ENCODE measurements at places on chromosomes 3 and 15.

- peak; percentile 19 for DNase-seq
Measured at GRCh38 chr3:107910713-107911259, 180.0 kb downstream of the CD47 start.

- no peak for DNase-seq
Measured at GRCh38 chr15:25185156-25185710, 230.4 kb downstream of the SNRPN start.

- DNase-seq = no peak
Measured at GRCh38 chr3:18572809-18573208, 147.7 kb upstream of the SATB1 start.

GRCh38 chr15:84924077-84924731 lies 39.7 kb downstream of the SLC28A1 start:
- DNase-seq = no peak

DNA sequence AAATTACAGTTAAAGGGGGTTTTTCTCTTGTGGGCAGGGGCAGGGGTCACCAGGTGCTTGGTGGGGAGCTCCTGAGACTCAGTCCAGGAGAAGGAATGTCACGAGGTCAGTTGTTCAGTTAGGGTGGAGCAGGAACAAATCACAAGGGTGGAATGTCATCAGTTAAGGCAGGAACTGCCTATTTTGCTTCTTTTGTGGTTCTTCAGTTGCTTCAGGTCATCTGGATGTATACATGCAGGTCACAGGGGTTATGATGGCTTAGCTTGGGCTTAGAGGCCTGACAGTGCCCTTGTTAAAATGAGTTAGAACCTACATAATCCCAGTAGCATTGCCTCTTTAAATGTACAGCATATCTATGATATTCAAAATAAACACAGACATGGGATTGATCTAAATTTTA lies 120.2 kb upstream of the CHD2 start:
- no peak for DNase-seq

DNA sequence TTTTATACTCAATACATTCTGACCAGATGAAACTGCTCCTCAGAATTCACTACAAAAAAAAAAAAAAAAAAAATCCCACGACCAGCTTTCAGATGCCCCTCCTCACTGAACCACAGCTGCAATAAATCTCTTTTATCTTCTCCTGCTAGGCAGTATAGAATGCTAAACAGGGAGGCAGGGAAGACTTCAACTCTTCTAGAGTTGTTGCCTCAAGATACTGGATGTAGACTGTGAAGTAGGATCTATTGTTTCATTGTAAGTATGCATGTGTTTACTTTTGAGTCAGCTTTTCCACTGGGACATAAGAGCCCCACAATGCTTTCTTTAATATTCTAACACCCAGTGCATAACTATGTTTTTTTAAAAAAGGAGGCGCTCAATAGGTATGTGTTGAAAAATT lies 401.4 kb downstream of the TBL1XR1 start:
- DNase-seq = no peak

DNA sequence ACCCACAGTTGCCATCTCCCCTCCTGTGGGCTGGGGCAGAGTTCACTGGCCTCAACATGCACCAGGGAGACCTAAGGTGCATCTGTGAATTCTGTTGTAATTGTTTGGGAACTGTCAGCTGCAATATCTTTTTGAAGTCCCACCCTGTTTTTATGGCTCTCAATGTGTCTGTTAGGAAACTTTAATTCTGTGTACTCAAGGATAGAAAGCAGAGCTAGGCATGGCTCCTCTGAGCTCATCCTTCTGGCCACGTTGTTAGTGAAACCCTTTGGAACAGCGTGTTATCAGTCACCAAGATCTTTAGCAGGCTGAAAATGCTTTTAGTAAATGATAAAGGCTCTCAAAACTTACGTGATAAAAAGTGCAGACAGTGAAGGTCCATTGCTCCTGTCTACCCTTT lies 33.6 kb upstream of the MTMR10 start:
- no peak for DNase-seq

DNA sequence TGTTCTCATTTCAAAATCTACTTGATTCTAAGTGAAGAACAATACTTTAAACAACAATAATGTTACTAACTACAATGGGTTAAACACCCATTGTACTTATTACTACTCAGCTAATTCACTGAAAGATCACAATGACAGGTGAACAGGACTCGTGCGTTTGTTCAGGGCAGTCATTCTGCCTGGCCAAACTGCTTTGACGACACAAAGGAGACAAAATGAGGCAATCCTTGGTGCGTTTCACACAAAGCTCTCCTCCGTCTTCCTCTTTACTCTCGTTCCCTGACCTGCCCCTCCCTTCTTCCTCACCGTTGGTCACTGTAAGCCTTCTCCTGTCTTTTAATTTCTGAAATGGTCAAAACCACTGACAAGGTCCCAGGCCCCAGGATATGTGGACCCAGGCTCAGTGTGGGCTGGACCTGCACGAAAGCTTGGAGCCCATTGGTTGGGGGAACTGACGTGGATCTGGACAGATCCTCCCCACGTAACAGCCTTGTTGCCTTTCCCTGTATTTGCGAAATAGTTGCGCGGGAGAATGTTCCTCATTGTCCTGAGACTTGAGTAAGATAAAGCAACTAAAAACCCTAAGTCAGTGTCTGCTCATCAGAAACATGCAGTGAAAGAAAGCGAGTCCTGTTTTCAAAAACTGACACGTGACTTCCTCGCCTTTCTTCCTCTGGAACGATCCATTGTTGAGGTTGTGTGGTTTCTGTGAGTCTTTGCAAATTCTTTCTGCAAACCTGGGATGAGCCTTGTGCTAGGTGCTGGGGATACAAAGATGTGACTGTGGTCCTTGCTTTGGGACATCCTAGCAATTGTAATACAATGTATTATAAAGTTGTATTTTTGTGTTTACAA lies 147.1 kb upstream of the RGMA start:
- no peak for DNase-seq

DNA sequence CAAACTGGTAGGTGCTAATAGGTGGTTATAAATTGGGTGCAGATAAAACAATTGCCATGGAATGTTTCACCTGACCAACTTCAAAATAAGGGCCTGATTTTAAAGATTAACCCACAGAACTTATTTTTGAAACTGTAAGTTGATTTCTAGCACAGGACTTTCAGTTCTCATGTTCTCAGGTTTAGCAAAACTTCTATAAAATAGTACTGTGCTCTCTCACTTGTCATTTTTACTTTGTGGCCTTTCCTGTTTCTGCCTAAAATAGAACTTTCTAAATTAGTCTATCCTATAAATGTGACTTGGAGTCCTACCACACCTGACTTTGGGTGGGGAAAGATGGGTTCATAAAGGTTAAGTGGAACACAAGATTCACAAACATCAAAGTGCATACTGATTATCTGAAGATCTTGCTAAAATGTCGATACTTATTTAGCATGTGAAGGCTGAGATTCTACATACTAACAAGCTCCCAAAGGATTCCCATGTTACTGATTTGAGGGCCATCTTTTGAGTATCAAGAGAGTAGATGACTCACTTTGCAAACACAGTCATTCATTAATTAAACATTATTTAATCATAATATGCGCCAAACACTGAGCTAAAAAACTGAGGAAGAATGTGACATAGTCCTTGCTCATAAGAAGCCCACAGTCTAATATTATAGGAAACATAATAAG lies 38.6 kb downstream of the BTLA start:
- no peak for DNase-seq

DNA sequence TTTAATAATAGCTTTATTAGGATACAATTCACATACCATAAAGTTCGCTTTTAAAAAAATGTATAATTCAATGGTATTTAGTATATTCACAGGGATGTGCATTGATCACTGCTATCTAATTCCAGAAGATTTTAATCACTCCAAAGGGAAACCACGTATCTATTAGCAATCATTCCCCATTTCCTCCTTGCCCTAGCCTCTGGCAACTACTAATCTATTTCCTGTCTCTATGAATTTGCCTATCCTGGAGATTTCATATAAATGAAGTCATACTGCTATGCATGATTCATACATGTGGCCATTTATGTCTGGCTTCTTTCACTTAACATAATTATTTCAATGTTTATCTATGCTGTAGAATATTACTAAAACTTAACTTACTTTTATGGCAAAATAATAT lies 32.0 kb upstream of the CASR start:
- no peak for DNase-seq

DNA sequence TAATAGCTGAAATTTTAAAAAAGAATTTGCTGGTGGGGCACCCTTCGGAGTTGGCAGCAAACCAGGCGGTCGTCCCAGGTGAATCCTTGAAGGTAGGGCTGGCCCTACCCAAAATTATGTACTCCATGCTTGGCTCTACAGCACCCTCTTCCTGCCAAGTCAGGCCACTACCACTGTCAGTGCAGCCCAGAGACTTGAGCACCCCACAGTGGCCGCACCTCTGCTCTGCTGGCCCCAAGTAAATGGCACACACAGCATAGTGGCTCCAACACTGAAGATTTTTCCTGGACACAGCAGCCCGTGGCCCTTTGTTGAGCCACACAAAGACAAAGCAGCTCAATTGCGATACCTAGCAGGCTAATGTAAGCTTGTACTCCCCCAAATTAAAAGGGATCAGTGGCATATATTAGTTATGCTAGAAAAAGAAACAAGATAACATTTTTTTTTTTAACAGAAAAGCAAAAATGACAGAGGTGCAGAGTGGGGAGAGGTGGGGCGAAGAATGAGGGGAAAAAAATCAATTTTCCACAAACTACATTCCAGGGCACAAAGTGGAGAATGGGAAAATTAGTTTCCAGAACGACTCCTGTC lies 250.5 kb downstream of the UACA start:
- DNase-seq = peak; percentile 49

DNA sequence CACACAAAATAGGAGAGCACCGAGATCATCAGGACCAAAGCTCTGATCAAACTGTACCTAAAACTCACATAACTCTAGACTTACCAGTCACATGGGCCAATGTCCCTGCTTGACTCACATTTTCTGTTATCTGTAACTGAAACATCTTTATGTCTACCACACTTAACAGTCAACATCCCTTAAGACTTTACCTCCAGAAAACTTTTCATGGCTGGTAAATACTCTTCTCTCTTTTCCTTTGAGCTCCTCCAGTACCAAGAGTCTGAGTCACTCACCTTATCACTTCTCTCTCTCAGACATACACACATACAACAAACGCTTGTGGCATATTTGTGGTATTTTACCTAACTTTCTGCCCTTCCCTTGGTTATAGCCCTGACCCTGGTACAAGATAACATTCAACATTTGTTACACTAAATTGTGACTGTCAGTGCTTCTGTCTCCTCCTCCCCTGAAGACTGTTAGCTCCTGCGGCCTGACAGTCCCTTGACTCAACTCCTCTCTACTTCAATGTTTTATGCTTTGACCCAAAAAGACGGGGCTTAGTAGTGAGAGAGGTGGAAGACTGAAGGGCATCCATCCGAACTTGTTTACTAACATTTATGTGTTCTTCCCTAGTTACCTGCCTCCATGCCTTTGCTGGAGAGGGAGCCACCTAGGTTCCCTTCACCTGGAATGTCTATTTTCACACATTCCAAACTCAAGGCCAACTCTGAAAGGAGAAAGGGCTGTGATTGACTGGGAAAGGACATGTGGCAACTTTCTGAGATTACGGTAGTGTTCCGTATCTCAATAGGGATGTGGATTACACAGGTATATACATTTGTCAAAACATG lies 3.7 kb upstream of the EFHB start:
- no peak for DNase-seq

GRCh38 chr3:187942658-187943241 lies 197.5 kb upstream of the BCL6 start:
- no peak for DNase-seq

- no peak for DNase-seq
Measured at GRCh38 chr3:46070595-46071093, 43.4 kb upstream of the XCR1 start.

- DNase-seq = peak; percentile 19
Measured at GRCh38 chr15:38440353-38441129, 13.4 kb upstream of the FAM98B start.

- DNase-seq = no peak
Measured at GRCh38 chr3:105243076-105243475, 123.6 kb upstream of the ALCAM start.

DNA sequence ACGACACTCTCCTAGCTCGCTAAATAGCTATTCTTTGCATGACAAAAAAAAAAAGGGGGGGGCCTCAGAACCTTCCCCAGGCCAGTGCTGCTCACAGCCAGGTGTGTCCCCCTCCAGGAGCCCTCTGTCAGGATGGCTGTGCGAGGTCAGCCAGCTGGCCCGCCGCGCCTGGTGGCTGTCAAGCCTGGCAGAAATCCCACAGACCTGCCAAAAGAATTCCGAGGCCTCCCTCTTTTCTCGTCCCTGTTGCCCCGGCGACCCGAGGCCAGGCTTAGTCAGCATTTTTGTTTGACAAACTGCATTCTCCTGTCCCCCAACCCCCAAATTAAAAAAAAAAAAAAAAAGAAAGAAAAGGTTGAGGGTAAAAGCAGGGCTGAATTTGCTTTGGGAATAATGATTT lies 61.9 kb downstream of the TM4SF4 start:
- DNase-seq = no peak

GRCh38 chr3:89533275-89533674 lies 425.9 kb downstream of the EPHA3 start:
- DNase-seq = no peak

GRCh38 chr3:182226995-182227394 lies 515.3 kb downstream of the SOX2 start:
- no peak for DNase-seq

- DNase-seq = no peak
Measured at GRCh38 chr15:93250209-93250608, 161.2 kb upstream of the RGMA start.

- no peak for DNase-seq
Measured at GRCh38 chr3:94349310-94349878, 286.5 kb downstream of the NSUN3 start.

DNA sequence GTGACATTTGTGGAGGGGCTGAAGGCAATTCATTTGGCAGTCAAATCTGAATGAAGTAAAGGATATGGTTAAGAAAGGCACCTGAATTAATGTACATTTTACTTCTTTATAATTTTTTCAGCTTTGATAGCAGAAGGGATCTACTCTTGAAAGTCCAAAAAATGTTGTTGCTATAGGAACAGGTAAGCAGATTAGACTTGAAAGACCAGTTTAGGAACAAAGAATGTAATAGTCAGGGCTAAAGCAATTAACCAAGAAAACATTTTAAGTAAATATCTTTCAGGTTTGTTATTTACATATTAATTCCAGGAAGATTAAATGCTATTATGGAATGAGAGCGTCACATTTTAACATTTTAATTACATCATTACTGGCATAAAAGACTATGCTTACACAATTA lies 1.1 kb downstream of the ATP13A4 start:
- DNase-seq = no peak

GRCh38 chr15:98124581-98124980 lies 164.1 kb downstream of the ARRDC4 start:
- no peak for DNase-seq

DNA sequence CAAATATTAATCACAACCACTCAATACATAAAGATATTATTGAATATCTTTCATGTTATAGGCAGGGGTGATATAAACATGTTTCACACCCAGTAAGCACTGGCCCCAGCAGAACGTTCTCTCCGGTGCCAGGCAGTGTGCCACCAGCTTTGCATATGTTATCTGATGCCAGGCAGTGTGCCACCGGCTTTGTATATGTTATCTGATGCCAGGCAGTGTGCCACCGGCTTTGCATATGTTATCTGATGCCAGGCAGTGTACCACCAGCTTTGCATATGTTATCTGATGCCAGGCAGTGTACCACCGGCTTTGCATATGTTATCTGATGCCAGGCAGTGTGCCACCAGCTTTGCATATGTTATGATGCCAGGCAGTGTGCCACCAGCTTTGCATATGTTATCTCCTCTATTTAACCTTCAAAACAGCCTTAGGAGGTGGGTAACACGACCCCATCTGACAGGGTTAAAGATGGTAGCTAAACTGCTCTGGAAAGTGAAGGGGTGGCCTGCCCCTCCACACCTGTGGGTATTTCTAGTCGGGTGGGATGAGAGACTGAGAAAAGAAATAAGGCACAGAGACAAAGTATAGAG lies 6.9 kb downstream of the MUC20 start:
- DNase-seq = no peak

Measured in stimulated activated CD4-positive, alpha-beta T cell treated with anti-CD3 and anti-CD28 coated beads, Interleukin-1b, Interleukin-23, amount 100 ng/mL, for 24 hours (primary cell).